ENCODE measurements at places on chromosomes 7 and 10. TPM values are rescaled to one million over a fixed set of nuclear protein-coding genes. Genes with fewer than 3 reads are reported as not detected.

Gene ZNF25
- 22.9 TPM for total RNA-seq

Gene TACC2
- total RNA-seq, result 71.0 TPM

Gene ADRB1
- 0.42 TPM for total RNA-seq

Gene OPN4
- not detected for total RNA-seq

Gene FKBP6
- not detected for total RNA-seq

Gene CALHM1
- not detected for total RNA-seq

Data from thoracic aorta (tissue), 2 donors.